ENCODE measurements at places on chromosomes 6 and 20.

DNA sequence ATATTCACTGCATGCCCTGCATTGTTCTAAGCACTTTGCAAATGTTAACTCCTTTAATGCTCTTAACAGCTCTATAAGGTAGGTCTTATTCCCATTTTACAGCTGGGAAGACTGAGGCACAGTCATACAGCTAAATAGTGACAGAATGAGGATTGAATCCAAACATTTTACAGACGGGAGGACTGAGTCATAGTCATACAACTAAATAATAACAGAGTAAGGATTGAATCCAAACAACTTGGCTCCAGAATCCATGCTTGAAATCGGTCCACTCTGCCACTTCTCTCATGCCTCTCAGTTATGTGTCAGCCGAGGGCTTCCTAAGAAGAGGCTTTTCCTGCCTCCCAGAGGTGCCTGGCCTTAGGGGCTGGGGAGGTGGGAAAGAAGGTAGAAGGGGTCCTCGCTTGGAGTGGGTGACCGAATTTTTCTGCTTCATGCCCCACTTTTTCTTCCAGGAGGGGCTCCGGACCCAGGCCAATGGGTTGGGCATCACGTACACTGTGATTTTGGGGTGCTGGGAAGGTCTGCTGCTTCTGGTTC, 137.4 kb upstream of the RNF24 start:
- DNase-seq: no peak

- no peak for DNase-seq
These were observed 80.9 kb downstream of the DLL1 start for GRCh38 chr6:170210026-170210390.

- no peak for DNase-seq
These were observed 116.5 kb upstream of the EDN1 start for GRCh38 chr6:12173661-12174060.

GRCh38 chr20:40265825-40266533, 423.1 kb downstream of the MAFB start:
- DNase-seq: no peak

DNA sequence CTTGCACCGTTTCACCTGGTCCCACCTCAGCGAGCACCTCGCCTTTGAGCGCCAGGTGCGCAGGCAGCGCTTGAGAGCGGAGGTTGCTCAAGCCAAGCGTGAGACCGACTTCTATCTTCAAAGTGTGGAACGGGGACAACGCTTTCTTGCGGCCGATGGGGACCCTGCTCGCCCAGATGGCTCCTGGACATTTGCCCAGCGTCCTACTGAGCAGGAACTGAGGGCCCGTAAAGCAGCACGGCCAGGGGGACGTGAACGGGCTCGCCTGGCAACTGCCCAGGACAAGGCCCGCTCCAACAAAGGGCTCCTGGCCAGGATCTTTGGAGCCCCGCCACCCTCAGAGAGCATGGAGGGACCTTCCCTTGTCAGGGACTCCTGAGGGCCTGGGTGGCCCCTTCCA, 1.5 kb downstream of the ABT1 start:
- no peak for DNase-seq

DNA sequence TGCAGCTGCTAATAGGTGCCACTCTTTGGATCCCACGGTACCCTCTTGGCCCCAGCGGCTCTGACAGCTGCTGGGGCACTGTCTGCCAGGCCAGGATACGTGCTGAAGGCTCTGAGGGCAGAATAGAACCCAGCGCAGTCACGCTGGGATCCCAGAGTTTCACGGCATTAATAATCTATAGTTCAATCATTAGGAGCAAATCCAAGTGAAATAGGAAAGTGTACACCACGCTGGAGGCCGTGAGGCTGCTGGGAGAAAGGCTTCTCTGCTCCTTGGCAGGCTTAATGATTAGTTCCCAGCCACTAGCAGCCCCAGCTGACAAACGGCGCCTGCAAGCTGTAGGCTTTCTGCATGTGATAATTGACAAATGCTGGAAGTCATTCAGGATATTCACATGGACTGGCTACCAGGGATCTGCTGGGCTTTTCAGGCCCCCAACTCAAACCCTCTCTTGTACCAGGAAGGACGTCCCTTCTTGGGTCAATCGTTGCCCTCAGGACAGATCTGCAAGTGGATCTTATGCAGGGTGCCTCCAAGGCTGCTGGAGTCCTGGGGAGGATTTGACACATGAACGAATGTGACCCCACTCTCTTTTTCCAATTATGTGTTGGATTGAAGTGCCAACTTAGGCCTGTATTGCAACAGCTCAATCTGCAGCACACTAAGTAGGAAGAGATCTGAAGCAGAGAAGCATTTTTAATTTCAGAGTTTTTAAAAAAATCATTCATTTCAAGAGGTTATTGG, 50.1 kb upstream of the INSM1 start:
- DNase-seq: no peak

DNA sequence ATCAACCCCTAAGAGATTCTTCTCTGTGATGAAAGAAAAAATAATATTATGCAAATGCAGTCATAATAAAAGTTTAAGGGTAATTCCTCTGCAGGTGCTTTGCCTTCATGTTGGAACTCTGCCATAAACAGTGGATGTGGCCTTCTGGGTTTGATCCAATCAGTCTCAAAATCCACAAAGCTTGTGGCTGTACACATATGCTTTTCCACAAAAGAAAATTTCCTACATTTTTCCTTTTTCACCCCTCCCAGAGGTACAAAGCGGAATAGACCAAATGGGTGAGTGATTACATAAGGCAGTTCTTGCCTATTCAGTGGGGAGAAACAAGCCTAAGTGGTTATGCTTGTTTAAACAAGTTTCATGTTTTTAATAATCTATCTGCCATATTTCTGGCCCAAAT, 16.7 kb downstream of the CALHM5 start:
- no peak for DNase-seq

DNA sequence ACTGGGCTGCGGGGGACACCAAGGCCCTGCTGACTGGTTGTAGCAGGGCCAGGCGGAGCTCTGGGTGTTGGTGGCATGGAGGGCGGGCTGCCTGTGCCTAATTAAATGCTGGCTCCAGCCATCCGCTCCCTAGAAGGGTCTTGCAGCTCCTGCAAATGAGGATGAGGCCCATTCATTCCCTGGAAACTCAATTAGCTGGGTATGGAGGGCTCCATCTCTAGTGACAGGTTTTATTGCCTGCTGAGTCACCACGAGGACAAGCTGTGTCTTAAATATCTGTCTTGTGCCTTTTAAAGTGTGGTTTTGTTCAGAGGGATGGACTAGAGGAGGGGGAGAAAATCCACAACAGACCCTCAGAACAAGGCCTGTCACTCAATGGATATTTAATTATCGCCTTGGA, 60.9 kb downstream of the SULF2 start:
- DNase-seq: no peak

- no peak for DNase-seq
These were observed 17.7 kb upstream of the THBS2 start for GRCh38 chr6:169271158-169271876.

DNA sequence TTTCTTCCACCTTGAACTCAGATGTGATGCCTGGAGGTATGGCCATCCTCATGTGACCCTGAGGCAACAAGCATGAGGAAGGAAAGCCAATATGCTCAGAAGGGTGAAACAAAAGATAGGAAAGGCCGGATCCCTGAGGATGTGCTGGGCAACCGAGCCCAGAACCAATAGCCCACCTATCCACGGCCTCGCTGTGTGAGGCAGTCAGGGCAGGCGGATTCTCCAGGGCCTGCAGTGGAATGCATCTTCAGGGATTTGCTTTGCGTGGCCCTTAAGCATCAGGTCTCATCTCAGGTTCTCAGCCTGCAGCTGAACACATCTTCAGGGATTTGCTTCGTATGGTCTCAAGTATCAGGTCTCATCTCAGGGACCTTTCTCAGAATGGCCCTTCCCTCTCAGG, 139.8 kb downstream of the ANKRD60 start:
- DNase-seq: no peak

GRCh38 chr6:101167638-101168037, 225.9 kb upstream of the GRIK2 start:
- no peak for DNase-seq
